Hematopoietic multipotent progenitor cell treated with erythropoietin and hydrocortisone succinate and interleukin-3 and kit ligand, for 4 days (in vitro differentiated cells): ENCODE measurements at places on chromosomes 1 and 21.
A peak's percentile ranks its signal among the peaks of the same experiment; 100 is the strongest.

GRCh38 chr1:92554216-92554615 lies 67.5 kb upstream of the GFI1 start:
- DNase-seq = no peak

- peak; percentile 38 for DNase-seq
Measured at GRCh38 chr1:241638909-241639622, 1.1 kb downstream of the CHML start.

DNA sequence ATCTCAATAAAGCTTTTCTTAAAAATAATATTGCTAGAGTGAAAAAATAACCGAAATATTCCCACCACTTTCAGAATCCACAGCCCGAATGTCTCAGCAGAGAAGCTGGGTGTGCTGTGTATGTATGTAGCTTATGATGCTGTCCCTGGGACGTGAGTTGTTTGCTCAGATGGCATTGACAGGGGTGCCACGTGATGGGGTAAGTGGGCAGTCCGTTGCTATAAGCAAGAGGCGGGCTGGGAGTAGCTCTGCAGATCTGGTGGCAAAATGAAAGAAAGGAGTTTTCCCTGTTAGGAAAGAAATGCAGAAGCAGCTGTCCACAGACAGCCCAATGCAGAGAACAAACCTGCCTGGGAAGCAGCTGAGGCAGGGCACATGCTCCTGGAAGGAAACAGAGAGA lies 3.8 kb upstream of the FAM20B start:
- DNase-seq = peak; percentile 70

- DNase-seq = no peak
Measured at GRCh38 chr1:163120372-163120771, 51.2 kb downstream of the RGS4 start.

GRCh38 chr1:19033926-19034680 lies 77.6 kb upstream of the IFFO2 start:
- DNase-seq = no peak

DNA sequence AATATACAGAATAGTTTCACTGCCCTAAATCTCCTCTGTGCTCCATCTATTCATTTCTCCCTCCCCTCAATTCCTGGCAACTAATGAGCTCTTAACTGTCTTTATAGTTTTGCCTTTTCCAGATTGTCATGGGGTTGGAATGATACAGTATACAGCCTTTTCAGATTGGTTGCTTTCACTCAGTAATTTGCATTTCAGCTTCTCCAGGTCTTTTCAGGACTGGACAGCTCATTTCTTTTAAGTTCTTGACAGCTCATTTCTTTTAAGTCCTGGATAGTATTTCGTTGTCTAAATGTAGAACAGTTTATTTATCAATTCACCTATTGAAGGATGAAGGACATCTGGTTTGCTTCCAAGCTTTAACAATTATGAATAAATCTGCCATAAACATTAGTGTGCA lies 22.6 kb downstream of the KRTAP21-3 start:
- no peak for DNase-seq

DNA sequence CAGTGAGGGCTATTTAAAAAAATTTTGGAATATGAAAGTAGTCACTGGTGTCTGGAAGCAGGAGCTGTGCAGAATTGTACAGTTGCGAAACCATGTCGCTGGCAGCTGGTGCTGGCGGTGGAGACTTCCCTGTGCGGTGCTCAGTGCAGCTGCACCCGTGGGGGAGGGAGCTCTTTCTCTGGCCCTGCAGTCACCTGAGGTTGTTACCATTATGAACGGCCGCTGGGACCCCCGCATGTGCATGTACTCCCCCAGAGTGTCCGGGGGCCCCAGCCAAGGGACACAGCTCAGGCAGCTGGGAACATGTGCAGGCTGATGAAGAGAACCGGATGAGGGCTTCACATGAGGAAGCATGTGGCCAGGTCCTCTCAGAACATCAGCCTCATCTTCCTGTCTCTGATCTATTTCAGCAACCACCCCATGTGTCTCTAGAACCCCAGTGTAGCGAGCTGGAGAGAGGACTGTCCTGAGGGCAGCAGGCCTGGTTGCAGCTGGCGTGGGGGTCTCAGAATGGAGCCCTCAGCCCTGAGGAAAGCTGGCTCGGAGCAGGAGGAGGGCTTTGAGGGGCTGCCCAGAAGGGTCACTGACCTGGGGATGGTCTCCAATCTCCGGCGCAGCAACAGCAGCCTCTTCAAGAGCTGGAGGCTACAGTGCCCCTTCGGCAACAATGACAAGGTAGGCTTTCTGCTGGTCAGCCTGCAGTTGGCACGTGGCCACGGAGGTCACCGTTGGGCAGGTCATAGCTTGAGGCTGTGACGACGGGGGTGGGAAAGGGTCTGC lies at the start of gene TRPM2:
TRPM2 (plus strand) TSS at position 431 of the 780 bp plus-strand sequence; CDS start at position 511, 80 bp downstream.
- peak; percentile 83 for DNase-seq

- no peak for DNase-seq
Measured at GRCh38 chr1:177783051-177783450, 186.8 kb downstream of the SEC16B start.

GRCh38 chr1:227949954-227950734 lies 2.4 kb upstream of the WNT9A start:
- DNase-seq = no peak

DNA sequence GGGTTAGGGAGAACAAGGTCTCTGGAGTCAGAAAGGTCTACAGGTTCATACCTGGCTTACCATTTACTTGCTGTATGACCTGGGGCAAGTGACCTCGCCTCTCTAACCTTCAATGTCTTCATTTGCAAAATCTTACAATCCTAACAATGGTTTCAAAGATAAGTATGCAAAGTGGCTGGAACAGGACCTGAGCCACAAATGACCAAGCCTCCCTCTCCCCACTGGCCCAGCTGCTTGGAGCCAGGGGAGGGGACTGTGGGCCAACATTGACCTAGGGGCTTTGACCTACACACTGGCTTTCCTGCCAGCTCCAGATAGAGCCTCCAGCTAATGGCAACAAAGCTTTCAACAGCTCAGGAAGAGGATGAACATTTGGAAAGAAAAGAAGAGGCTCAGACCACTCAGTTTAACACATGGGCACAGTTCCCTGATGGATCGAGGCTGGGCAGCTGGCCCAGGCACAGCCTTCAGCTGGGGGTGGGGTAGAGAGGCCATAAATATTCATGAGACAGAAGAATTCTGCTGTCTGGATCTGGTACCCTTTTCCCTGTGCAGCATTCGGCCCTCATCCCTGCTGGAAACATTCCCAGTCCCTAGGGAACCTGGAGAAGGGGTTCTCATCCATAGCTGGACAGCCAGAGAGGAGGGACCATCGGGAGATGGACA lies 12.9 kb downstream of the PTAFR start:
- DNase-seq = no peak

- no peak for DNase-seq
Measured at GRCh38 chr21:14687268-14687625, 141.1 kb upstream of the SAMSN1 start.

DNA sequence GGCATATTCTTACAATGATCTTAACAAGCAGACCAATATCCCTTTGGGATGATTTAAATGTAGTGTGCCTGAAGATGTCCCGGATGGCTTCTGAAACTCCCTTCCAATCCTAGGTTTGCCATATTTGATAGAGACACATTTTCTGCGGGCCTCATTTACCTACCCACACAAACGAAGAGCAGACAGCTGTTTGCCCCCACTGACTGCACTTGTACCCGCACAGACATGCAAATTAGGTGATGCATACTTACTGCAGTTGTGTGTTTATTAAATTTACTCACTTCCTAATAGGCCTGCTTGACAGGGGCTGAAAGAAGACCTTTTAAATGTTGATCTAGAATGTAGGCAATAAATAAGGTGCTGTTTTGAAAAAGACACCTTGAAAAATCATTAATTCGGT lies 257.9 kb upstream of the RRP15 start:
- DNase-seq = no peak

DNA sequence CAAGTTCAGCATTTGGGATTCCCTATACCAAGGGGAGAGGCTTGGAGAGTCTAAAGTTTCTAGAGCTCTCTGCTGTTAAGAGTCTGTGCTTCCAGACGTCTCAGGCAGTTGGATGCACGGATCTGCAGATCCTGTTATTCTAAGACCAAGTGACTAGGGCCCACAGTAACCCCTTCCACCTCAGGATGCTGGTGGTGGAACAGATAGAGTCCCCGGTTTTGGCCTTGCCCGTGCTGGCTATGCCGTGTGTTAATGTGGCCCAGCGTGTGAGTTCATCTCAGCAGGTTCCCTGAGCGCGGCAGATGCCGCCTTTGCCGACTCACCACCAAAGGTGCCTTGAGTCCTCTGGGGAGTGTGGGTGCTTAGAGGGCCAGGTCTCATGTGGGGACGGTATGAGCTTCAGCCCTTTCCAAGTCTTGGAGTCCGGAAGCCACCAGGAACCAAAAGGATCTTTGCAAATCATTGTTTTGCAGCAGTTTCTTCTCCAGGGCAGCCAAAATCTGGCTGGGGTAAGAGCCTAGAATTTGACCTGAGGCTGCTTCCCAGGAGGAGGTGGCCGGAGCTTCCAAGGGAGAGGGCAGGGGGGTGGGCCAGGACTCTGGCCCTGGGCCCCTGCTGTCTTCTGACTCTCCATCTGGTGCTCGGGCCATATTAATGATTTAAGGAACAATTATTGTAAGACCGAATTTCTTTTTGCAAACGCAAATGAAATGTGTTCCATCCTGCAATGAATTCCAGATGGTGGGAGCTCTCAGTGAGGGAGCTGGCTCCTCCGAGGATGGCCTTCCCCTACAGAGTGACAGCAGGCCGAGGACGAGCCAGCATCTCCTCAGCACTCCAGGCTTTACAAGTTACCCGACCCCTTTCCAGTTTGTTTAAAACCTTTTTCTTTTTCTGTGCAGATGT lies 205.7 kb downstream of the FOXD2 start:
- DNase-seq = no peak

GRCh38 chr1:9589719-9590157 lies 1.0 kb downstream of the TMEM201 start:
- DNase-seq = peak; percentile 37

DNA sequence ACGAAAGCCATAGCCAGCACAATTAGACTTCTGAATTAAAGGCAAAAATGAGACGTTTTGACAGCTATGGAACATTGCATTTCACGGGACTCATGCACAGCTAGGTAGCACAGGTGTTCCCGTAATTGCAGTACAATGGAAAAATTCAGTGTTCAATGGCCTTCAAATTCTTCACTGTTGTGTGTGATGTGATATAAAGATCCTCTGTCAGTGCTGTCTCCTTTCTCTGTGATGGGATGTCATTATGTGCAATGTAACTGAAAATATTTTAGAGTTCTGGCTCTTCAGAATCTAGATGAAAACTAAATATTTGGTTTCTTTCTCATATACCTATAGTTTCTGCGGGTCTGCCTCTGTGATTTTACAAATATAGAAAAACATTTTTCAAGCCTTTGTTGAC lies 1599.7 kb downstream of the MRPL39 start:
- no peak for DNase-seq
